Psoas muscle (tissue), 8 donors: ENCODE measurements at places on chromosomes 13 and 19. TPM values are rescaled to one million over a fixed set of nuclear protein-coding genes. Genes with fewer than 3 reads are reported as not detected.

- no peaks in the 10 kb centered on the region for H3K27me3 ChIP-seq
- H3K4me1 ChIP-seq, result no peaks in the 10 kb centered on the region
- H3K27ac ChIP-seq, result no peak overlapping the region
- H3K36me3 ChIP-seq, result no peaks in the 10 kb centered on the region
- H3K4me3 ChIP-seq, result no peak overlapping the region
- DNase-seq, result no peak
Measured at GRCh38 chr13:42876270-42876714, 94.9 kb downstream of the FAM216B start.

Gene PNMA8C
- not detected for polyA plus RNA-seq

- peaks cover 5% of the 10 kb centered on the region for H3K4me1 ChIP-seq
- no peaks in the 10 kb centered on the region for H3K36me3 ChIP-seq
- no peak for DNase-seq
- H3K27ac ChIP-seq, result no peak overlapping the region
- H3K4me3 ChIP-seq, result no peak overlapping the region
Measured at GRCh38 chr13:102771298-102772041, 2.1 kb downstream of the TEX30 start.

Gene C19orf38
- polyA plus RNA-seq, result 1.3 TPM

Gene PROZ
- polyA plus RNA-seq, result not detected

GRCh38 chr19:21604351-21604926 is 99.0 kb downstream of the ZNF429 start:
- H3K27me3 ChIP-seq, result no peaks in the 10 kb centered on the region
- H3K36me3 ChIP-seq, result no peaks in the 10 kb centered on the region
- peak overlapping the region; percentile 74 for H3K27ac ChIP-seq
- peak overlapping the region; percentile 73 for H3K4me3 ChIP-seq

DNA sequence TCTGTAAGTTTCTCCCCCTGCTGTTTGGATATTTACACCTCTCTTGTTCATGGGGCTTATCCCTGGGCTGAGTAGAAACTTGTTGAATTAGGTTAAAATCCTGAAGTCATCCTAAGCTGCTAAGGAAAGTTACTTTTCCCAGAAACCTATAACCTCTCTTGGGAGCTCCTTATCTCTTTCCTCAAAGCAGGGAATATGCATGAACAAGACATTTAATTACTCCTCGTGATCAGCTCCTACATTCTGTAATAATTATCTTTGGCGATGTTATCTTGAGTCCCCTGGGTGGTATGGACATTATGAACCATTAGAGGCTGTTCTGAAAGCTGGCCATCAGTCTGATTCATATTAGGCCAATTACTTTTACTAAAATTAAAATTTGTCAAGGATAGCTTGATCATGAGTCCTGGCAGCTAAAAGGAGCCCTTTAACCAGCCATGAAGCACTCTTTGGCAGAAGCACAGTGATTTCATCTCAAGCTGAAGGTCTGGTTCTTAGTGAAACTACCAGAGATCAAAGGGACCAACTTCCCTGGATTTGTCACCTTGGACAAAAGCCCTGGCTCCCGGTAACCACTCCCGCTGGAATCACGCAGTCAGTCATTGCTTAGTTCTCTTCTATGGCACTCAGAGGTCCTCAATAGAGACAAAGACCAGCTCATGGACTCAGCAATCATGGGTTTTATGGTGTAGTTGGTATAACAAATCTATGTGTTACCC is 811.8 kb downstream of the UQCRFS1 start:
- H3K27me3 ChIP-seq, result peaks cover 6% of the 10 kb centered on the region
- no peaks in the 10 kb centered on the region for H3K4me1 ChIP-seq
- H3K4me3 ChIP-seq, result no peak overlapping the region

Gene CEACAM20
- not detected for polyA plus RNA-seq

GRCh38 chr19:49065905-49066512 is 1.4 kb upstream of the NTF4 start:
- DNase-seq, result peak; percentile 74
- H3K4me3 ChIP-seq, result peak overlapping the region; percentile 52
- H3K27me3 ChIP-seq, result no peaks in the 10 kb centered on the region
- no peaks in the 10 kb centered on the region for H3K36me3 ChIP-seq

GRCh38 chr13:65985612-65986011 is 1244.5 kb downstream of the PCDH9 start:
- no peak overlapping the region for H3K4me3 ChIP-seq
- H3K27ac ChIP-seq, result no peak overlapping the region
- H3K36me3 ChIP-seq, result no peaks in the 10 kb centered on the region
- no peak for DNase-seq

- no peaks in the 10 kb centered on the region for H3K36me3 ChIP-seq
- H3K4me1 ChIP-seq, result no peaks in the 10 kb centered on the region
- no peaks in the 10 kb centered on the region for H3K27me3 ChIP-seq
- no peak overlapping the region for H3K27ac ChIP-seq
Measured at GRCh38 chr19:10126213-10126639, 6.5 kb upstream of the EIF3G start.

Gene SIGLECL1
- not detected for polyA plus RNA-seq

DNA sequence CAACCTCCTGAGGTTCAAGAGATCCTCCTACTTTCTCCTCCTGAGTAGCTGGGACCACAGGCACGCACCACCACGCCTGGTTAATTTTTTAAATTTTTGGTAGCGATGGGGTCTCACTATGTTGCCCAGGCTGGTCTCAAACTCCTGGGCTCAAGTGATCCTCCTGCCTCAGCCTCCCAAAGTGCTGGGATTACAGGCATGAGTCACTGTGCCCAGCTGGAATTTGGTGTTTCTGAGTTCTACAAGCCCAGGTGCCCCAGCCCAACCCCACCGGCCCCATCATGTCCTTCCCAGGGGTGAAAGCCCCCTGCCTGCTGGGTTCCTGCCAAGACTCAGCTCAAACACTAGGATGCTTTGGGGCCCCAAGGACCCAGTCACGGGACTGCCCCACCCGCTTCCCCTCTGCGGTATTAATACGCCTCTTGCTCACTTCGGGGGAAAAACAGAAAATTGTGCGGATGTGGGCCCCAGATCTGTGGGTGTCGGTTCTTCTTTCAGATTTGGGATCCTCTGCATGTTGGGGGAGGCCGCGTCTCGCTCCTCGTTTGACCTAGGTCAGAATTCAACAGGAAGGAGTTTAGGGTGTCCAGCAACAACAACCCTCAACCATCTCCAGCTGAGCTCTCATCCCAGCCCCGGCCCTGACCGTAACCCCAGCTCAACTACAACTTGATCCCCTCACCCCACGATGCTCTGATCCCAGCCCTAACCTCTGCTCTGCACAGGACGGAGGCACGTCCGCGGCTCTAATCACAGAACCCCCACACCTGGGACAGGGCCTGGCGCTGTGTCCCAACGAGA is 3.7 kb upstream of the FCER2 start:
- peak; percentile 63 for DNase-seq
- no peak overlapping the region for H3K27ac ChIP-seq
- H3K36me3 ChIP-seq, result no peaks in the 10 kb centered on the region
- H3K4me3 ChIP-seq, result no peak overlapping the region
- no peaks in the 10 kb centered on the region for H3K4me1 ChIP-seq

DNA sequence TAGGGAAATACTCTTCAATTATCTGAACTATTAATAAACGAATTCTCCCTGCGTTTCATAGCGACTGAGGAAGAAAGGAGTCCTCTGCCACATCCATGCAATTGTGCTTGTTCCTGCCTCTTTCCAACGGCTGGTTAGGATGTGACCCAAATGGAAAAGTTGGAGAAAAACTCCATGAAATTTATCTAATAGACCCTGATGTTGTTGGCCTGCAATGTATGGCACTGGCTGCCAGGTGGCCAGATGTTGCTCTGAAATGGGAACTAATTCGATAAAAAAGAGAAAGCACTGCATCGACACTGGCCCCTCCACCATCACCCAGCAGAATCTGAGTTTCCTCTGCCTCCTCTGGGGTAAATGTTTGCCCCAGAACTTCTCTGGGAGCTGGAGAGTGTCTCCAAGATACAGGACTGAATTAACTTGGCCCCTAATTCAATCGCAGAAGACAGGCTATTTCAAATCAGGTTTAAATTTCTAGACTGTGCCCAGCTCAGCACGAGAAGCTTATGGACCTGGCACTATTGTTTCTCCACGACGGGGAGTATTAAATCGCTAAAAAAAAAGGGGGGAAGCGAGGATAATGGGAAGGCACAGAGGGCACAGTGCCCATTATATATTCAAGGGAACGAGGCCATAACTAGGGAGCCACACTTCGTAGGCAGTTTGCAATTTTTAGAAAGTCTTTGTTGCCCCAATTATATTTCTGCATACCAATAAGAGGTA is 103.9 kb downstream of the ZIC5 start:
- DNase-seq, result no peak
- H3K27me3 ChIP-seq, result no peaks in the 10 kb centered on the region
- no peaks in the 10 kb centered on the region for H3K4me1 ChIP-seq

- H3K27ac ChIP-seq, result no peak overlapping the region
- H3K4me3 ChIP-seq, result no peak overlapping the region
- DNase-seq, result no peak
Measured at GRCh38 chr19:7744199-7744786, 3.0 kb downstream of the CD209 start.

Gene VSTM2B
- polyA plus RNA-seq, result not detected

DNA sequence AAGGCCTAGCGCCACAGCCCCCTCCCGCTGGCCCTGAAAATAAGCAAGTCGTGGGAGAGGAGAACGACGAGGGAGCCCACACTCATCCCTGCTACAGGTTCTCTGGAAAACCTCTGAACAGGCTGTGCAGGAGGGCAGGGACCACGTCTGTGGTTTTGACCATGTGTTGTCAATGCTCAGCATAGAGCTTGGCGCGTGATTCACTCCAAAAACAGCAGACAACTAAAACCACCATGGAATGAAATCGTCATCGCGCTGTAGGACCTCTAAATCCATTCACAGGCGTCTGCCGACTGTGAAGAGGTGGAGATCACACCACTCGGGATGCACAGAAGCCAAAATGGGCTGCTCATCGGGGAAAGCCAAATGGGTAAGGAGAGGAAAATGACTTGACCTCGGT is 121.3 kb downstream of the COL4A1 start:
- DNase-seq, result no peak
- no peak overlapping the region for H3K4me3 ChIP-seq
- H3K27ac ChIP-seq, result no peak overlapping the region
- H3K27me3 ChIP-seq, result no peaks in the 10 kb centered on the region
